ENCODE measurements at places on chromosomes 6 and 20.

- no peak for DNase-seq
Observed at GRCh38 chr6:105021399-105021798, 64.5 kb downstream of the LIN28B start.

DNA sequence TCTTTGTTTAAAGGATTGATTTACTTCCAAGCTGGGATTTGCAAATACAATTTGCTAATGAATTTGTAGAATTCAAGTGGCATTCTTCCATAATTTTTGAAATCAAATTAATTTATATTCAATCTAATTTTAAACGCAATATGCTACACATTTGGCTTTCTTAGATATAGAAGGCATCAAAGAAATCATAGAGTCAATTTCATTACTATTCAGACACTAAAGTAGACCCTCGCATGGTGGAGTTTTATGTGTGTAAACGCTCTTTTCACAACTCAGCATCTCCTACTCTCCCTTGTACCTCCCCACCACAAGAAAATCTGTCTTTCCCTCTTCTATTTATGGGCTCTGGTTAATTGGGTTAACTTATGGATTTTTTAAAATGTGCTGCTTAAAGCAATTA lies 144.3 kb downstream of the DOK5 start:
- no peak for DNase-seq

DNA sequence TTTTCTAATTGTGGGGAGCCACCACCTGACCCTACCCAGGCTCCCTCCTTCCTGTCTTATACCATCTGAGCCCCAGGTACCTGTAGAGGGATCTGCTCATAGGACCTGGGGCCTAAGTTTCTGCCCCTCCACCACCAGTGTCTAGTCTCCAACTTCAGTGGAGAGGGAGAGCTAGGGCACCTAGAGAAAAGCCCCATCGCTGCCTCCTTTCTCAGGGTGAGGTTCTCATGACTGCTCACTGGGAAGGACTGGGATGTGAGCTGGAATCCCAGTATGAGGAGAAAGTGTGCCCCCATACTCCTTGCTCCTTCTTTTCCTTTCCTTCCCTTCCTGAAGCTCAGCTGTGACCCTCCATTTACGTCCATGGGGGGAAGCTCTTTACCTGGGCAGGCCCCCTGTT lies 231.6 kb downstream of the LRFN2 start:
- DNase-seq, result no peak

- no peak for DNase-seq
Observed at GRCh38 chr20:9926476-9926875, 87.6 kb upstream of the PAK5 start.

All from GM23248 (cell line).